ENCODE measurements at places on chromosomes 4 and X.

DNA sequence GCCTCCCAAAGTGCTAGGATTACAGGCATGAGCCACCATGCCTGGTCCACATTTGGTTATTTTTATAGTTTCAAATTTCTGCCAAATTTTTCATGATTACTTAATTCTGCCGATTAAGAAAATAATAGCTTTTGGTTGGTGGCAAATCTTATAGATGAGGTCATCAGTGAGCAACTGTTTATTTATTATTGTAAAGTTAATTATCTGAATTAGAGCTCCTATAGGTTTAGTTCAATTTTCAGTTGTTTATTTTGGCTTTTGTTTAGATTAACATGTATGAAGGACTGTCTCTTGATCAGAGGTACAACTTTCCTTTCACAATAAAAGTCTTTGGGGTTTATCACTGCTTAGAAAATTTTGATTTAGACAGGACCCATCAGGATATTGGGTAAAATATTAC, 262.2 kb downstream of the SLC7A11 start:
- DNase-seq = no peak

DNA sequence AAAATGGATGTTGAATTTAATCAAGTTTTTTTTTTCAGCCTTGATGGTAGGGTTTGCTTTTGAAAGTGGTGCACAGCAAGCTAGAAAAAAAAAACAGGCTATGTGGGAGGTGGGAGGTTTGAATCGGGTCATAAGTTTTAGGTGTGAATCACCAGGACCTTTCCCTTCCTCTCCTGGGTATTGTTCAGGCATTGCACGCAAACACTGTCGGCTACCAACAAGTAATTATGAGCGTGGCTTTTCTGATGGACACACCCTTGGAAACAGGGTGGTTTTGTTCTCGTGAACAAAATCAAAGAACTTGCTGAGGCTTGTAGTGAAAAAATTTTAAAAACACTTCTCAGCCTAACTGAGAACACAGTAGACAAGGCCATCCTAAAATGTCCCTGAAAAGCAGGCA, 18.1 kb downstream of the PIR start:
- no peak for DNase-seq

DNA sequence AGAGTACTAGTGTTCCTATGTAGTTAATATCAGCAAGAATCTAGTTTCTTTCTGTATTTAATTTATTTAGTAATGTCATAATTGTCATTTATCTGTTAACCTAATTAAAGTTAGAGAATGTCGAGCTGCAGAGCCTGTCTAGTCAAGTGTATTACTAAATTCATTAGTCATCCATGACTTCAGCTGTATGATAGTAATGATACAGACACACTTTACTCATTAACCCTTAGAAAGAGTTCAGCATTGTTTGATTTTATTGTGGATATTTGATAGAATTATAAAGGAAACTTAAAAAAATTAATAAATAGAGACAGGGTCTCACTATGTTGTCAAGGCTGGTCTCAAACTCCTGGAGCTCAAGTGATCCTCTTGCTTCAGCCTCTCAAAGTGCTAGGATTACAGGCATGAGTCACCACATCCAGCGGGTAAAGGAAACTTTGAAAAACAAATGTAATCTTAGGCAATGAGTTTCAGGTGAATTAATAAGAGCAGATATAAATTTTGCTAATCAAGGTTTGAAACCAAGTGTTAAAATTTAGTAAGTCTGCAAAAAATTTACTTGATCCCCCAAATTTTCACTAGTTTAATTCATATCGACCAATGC, 110.6 kb downstream of the ANK2 start:
- DNase-seq = no peak

- DNase-seq = no peak
Observed at GRCh38 chrX:119399772-119400101, 601 bp downstream of the SLC25A43 start.

DNA sequence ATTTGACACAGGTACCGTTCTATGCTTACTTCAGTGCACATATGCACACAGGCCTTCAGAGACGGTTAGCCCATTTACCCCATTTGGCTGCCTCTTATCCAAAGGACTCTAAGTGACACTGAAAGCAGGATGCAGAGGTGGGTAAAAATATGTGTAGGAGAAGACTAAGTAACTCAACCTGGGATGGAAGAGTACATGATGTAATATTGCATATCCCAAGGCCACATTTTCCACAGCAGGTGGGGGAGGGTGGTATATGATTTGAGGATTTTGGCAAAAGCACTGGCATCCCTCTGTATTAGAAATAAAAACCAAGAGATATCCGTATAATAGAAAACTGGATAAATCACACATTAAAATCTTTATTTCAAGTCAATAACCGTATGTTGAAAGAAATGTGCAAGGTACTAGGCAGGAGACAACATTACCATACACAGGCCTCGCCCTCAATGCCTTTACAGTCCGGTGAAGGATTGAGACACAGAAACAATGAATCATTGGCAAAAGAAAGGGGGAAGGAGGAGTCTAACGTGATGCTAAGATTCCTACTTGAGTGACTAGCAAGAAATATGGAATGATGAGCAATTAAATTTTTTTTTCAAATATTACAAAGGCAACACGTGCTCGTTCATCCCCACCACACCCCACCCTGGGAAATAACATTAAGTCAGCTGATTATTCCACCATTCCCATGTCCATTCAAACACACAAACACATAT, 161.0 kb upstream of the RASGEF1B start:
- DNase-seq = no peak

GRCh38 chr4:94623126-94623911, 134.4 kb upstream of the BMPR1B start:
- DNase-seq = no peak

DNA sequence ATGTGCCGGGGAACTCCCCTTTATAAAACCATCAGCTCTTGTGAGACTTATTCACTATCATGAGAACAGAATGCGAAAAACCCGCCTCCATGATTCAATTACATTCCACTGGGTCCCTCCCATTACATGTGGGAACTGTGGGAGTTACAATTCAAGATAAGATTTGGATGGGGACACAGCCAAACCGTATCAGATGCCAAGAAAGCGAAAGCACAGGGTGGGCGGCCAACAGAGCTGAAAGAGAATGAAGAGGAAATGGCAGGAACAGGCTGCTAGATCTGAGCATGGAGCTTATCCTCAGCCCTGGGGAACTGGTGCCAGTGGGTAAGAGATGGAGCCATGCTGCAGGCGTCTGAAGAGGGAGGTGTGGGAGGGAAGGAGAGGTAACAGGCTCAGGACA, 117.7 kb upstream of the PNPLA4 start:
- DNase-seq = no peak

DNA sequence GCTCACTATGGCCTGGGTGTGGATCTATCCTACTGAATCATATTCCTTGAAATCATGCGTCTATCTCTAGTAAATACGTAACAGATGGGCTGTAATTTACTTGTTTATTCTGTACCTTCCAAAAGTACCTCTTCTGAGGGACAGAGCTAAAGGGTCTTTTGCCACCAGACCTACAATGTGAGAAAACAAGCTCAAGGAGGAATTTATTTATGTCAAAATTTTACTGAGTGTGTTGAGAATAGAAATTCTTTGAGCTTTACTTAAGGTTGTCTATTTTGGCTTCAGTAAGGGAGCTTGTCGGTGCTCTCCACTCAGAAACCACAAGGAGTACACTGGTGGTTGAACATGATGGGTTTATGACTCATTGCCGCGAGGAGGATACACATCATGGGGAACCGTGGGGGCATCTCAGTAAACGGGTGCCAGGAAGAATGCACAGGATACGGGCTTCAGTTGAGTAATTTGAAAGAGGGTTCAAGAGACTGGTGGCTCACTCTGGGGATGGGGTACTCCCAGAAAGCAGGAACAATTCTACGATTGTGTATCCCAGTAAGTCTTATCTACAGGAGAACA, 3.0 kb downstream of the ANK2 start:
- DNase-seq = no peak

DNA sequence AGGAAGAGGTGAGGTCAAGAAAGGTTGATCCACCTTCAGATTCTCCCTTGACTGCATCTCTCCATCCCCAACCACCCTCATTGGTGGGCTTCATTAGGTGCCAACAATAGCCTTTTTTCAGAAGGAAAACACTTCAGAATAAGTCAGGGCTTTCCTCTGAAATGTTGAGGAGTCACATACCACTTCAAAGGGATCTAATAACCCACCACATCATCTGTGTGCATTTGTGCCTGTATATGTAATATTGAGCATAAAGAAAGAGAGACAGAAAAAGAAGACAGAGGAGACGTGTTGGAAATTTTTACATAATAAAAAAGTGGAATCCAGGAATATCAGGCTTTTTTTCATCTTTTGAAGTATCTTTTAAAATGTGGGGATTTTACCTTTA, 209.1 kb upstream of the SLC7A11 start:
- DNase-seq = no peak

- DNase-seq = no peak
Observed at GRCh38 chrX:134688031-134688823, 30.0 kb upstream of the PLAC1 start.

GRCh38 chr4:14222377-14223029, 595.0 kb upstream of the BOD1L1 start:
- no peak for DNase-seq

DNA sequence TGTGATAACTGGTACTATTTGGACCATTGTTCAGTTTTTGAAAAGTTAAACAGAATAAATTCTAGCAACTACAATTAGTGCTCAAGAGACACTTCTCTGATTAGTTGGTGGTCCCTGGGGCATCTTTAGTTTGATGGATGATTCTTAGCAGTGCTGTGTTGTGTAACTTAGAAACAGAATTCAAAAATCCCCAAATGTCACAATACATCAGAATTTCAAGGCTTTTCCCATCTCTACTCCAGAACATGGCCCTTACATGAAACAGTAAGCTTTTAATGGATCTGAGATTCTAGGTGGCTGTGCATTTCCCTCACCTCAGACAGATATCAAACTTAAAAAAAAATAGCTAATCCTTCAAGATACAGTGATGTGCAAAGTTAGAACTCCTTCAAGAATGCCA, 104.4 kb upstream of the CXCL13 start:
- DNase-seq = no peak

DNA sequence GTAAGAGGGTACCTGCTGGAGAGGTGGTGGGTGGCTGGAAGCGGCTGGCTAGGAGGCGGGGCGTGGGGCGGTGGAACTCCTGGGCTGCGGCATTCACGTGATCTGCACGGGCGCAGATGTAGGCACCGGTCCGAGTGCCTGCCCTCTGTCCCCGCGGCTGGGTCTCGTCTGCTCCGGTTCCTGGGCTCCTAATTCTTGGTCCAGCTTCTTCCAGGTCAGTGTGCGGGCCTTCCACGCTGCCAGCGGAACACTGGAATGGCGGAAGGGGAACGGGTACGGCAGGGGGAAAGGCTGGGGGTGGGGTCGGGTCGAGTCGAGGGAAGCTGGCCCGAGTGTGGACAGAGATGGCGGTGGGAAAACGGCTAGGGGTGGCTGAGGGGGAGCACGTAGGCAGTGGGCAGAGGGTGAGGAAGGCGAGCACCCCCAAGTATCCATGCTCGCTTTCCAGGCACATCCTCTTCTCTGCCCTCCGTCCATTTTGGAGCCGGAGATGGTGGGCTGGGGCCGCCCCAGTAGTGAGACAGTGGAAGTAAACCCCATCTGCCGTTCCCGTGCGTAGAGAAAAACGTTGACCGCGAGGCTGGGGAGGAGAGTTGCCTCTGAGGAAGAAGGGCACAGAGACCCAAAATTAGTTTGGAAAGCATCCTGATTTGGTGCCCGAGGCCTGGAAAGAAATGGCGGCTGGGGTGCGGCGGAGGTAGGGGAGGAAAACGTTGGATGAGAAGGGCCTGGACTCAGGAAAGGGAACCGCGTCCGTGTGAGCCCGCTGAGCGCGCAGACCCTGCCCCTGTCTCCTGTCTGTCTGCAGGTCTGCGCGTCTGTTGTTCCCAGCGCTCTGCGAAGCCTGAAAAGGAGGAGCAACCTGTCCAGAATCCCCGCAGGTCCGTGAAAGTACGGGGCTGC, at the start of gene TCEAL4:
TSS of gene TCEAL4 (plus strand) at position 105 of the 903 bp plus-strand sequence. CDS start 1,161 bp downstream, outside the sequence.
- peak; percentile 28 for DNase-seq

- DNase-seq = no peak
Observed at GRCh38 chrX:119758731-119759247, 401 bp downstream of the SOWAHD start.

DNA sequence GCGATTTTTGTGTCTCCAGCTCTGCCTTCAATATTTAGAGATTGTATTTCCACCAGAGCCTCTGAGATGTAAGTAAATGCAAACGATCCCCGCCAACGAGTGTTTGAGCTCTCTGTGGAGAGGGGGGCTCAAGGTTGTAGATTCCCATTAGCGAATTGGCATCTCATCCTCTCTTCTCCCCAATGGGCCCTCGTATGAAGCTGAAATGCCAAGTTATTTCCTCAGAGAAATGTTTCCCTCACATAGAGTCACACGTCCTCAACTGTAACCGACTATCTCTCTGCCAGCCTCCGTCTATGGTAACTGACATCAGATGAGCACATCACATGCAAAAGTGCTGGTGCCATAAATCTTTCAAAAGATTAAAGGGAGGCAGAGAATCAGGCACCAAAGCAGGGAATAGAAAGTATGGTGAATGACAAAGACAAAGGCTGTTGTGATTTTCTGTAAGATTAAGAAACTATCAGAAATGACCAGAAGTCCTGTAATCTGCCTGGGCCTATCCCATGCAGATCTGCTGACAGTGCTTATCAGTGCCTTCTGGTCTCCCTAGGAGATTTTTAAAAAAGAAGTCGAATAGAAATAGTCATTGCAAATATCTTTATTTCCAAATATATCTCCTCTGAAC, 157.1 kb downstream of the PDGFRA start:
- peak; percentile 68 for DNase-seq

Measured in hematopoietic multipotent progenitor cell treated with erythropoietin and hydrocortisone succinate and interleukin-3 and kit ligand, for 8 days (in vitro differentiated cells).